ENCODE measurements at places on chromosomes 12 and 14.

GRCh38 chr14:85317491-85318021, 212.4 kb upstream of the FLRT2 start:
- DNase-seq, result no peak

DNA sequence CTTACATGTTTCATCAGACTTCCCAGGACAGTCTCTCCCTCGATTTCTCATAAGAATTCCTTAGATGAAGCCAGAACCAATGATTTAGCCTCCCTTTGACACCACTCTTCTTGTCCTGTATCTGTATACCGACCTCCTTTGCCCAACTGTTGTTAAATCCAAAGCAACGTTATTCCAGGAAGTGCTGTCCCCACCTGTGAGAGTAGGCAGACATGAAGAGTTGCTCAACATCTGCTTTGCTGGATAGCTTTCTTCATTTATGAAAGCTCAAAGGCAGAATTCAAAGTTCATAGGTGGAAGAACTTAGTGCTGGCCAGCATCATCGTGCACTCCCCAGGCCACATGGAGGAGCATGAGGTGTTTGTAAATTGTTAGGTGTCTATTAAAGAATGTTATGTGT, 55.6 kb downstream of the GTF2A1 start:
- DNase-seq, result no peak

GRCh38 chr14:49915085-49915484, 22.2 kb downstream of the ARF6 start:
- no peak for DNase-seq

DNA sequence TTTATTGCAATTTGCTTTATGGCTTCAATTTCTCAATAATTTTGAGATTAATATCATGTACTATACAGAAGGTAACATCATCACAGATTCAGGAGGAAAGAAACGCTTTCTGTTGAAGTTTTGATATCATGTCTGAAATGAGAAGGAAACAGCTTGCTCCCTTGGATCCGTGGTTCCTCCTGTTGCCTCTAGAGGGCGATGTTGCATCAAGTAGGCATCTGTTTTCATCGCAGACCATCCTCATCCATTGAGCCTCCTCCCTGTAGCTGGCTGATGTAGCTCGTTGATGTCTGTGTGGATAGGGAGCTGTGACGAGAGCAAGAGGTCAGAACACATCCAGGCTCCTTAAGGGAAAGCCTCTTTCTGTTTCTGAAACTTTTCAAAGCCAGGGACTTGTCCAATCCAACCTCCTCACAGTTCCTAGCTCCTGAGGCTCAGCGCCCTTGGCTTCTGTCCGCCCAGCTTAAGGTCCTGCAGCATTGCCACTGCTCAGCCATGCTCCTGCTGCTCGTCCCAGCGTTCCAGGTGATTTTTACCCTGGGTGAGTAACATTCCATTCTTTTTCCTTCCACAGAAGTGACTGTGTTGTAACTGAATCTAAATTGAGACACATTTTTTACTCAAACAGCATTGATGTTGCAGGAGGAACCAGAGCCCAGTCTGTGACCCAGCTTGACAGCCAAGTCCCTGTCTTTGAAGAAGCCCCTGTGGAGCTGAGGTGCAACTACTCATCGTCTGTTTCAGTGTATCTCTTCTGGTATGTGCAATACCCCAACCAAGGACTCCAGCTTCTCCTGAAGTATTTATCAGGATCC, 304.8 kb upstream of the OR4E1 start:
- DNase-seq, result no peak

DNA sequence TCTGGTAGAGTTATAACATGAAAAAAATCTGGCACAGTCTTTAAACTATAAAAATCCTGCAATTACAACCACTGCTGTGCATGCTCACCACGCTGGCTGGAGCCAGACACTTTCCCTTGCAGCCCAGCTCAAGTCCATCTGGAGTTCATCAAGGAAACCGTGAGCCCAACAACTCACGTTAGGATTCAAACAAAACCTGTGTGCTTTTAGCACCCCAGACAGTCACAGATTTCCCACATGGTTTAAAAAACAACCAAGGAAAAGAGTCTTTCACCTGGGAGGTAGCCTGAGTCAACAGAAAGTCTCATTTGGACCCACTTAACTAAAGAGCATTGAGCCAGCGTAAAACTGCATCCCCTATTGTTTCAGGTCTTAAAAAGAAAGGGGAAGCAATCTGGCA, 4.7 kb downstream of the LRIG3 start:
- DNase-seq, result no peak

GRCh38 chr14:37599507-37600368, 4.3 kb downstream of the TTC6 start:
- DNase-seq, result no peak

DNA sequence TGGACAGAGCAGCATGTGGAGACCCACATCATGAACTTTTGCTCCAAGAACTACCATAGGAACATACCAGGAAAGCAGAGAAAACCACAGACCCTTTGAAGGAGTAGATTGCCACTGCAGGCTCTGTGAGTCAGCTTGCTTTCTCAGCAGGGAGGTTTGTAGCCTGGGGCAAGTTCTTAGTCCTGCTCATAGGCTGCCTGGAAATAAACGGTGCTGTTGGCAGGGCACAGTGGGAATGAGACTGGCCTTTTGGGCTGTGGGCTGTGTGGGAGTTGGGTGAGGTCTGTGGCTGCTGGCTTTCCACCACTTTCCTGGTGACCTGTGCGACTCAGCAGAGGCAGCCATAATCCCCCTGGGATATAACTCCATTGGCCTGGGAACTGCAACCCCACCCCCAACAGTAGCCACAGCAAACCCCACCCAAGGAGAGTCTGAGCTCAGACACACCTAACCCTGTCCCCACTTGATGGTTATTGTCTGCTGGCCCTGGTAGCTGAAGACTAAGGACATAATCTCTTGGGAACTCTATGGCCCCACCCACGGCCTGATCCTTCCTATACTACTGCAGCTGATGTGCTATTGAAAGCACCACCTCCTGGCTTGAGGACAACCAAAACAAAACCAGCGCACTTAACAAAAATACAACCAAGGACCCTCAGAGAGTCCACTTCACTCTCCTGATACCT, 192.1 kb upstream of the GARIN6 start:
- no peak for DNase-seq

Measured in stimulated activated CD4-positive, alpha-beta T cell treated with anti-CD3 and anti-CD28 coated beads, Interleukin-12 subunit alpha, Interleukin-12 subunit beta, amount 100 ng/mL, for 24 hours (primary cell).